ENCODE measurements at places on chromosomes 6 and 20.

- DNase-seq, result no peak
Measured at GRCh38 chr6:32604434-32604877, 14.8 kb upstream of the HLA-DRB1 start.

- no peak for DNase-seq
Measured at GRCh38 chr6:4405621-4406212, 270.3 kb upstream of the ECI2 start.

GRCh38 chr6:44800171-44800783, 412.8 kb downstream of the CDC5L start:
- no peak for DNase-seq

DNA sequence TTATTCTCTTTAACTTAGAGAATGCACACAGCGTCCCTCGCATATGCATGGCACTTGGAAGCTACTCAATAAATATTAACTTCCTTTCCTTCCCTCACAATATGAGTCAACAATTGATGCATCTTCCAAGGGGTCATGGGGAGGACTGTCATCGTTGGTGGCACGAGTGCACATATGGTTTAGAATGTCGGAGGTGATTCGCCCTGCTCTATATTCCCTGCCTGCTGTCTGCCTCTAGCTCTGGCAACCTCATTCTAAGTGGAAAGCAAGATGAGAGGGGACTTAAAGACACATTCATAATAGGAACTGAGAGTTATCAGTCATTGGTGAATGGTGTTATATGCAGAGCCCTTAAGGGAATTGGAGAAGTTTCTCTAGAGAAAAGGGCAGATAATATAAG, 44.6 kb downstream of the MAK start:
- DNase-seq, result no peak

DNA sequence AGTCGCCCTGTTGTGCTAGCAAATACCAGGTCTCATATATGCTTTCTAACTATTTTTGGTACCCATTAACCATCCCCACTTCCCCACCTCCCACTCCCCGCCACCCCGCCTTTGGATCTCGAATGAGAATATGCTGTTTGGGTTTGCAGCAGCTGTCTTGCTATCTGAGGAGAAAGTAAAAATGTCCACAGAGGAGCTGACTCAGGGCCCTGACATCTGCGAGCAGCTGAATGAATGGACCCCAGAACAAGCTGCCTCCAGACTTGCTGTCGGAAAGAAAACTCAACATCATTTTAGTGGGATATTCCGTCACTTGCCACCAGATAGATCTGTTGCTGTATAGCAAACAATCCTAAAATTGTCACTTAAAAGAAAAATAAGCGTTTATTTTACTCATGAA, 103.7 kb downstream of the LINC00237 start:
- no peak for DNase-seq

DNA sequence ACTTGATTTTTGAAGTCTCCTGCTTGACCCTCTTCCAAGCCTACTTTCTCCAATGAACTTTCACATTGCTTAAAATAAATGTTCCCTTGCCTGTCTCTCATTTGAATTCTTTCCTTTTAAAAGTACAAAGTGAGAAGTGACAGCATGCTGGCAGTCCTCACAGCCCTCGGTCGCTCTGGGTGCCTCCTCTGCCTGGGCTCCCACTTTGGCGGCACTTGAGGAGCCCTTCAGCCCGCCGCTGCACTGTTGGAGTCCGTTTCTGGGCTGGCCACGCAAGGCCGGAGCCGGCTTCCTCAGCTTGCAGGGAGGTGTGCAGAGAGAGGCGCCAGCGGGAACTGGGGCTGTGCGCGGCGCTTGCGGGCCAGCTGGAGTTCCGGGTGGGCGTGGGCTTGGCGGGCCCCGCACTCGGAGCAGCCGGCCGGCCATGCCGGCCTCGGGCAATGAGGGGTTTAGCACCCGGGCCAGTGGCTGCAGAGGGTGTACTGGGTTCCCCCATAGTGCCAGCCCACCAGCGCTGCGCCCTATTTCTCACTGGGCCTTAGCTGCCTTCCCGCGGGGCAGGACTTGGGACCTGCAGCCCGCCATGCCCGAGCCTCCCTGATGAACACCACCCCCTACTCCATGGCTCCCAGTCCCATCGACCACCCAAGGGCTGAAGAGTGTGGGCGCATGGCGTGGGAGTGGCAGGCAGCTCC, 31.9 kb downstream of the SERPINB6 start:
- DNase-seq, result no peak

- no peak for DNase-seq
Measured at GRCh38 chr6:115573861-115574260, 486.8 kb downstream of the FRK start.

Data from NCI-H2107 (cell line).